ENCODE measurements at places on chromosomes 2 and 18.
A peak's percentile ranks its signal among the peaks of the same experiment; 100 is the strongest.

GRCh38 chr2:191500884-191501560 lies 176.9 kb upstream of the NABP1 start:
- no peak for DNase-seq

DNA sequence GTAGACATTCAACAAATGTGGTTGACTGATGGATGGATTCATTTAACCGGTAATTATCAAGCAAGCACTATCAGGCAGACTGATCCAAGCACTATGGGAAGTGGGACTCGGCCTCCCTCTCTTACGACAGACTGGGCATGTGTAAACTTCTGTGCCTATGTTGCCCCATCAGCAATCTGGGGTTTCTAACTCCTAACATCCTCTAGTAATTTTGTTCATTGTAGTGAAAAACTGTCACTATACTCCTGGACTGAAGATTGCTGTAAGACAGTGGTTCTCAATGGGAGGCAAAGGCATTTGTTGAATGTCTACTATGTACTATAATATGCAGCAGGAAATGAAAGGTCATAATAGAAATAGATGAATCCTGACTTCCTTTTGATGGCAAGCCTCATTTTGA lies 51.2 kb upstream of the CREB1 start:
- DNase-seq: no peak

- DNase-seq: no peak
Observed at GRCh38 chr2:112547333-112547732, 5.1 kb downstream of the POLR1B start.

GRCh38 chr2:35548171-35548570 lies 807.4 kb upstream of the CRIM1 start:
- no peak for DNase-seq

GRCh38 chr2:86781363-86781762 lies 9.3 kb downstream of the CD8A start:
- DNase-seq: no peak

DNA sequence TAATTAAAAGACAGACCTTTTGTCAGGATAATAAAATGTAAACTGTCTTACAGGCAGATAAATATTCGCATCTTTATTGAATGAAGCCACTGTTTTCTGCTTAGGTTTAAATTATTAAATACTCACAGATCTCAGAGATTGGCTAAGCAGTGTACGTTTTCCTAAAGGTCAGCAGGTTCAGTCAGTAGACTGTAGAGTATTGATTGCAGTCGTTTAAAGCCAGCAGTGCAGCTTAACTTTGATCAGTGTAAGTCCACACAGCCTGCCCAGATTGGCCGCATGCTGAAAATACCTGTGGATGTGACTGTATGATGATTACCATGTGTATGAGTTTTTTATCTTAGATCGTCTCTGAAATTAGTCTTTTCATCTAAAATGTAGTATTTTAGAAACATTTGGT lies 42.3 kb downstream of the ATP9B start:
- DNase-seq: no peak

DNA sequence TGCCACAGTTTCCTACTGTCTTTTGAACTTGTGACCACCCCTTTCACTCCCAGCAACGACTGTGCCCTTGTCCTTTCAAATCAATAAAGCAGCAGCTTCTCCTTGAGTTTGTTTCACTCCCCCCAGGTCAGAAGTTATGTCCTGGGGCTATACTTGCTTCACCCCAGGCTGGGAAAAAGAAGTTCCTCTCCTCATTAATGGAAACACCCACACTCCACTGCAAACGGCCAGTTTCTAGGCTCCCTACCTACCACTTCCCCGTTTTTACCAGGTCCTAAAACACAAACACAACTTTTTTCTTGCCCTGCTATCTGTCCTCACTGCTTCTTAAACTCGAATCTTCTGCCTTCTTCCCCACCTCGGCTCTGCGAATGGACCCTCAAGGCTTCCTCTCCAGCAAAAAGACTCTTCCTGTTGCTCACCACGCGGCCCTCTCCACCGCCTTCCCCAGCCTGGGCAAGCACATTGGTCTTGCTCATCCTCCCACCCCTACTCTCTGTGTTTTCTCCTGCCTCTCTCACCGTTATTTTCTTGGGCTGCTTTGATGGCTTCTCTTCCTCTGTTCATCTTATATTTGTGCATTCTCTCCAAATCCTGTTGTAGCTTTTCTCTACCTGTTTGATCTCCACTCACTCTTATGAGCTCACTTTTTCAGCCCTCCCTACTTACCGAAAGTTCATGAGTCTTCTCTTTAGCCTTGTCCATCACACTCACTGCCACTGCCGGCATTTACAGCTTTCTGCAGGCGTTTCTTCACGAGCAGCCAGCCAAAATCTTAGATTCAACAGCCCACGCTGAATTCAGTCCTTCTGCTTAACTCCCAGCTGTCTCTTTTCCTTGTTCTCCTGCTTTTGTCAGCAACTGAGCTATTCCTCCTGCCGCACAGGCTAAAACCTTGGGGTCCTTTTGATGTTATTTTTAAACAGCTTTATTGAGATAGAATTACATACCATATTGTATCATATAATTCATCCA lies 7.0 kb upstream of the SP5 start:
- no peak for DNase-seq

- DNase-seq: no peak
Observed at GRCh38 chr2:196113061-196113974, 44.7 kb upstream of the DNAH7 start.

DNA sequence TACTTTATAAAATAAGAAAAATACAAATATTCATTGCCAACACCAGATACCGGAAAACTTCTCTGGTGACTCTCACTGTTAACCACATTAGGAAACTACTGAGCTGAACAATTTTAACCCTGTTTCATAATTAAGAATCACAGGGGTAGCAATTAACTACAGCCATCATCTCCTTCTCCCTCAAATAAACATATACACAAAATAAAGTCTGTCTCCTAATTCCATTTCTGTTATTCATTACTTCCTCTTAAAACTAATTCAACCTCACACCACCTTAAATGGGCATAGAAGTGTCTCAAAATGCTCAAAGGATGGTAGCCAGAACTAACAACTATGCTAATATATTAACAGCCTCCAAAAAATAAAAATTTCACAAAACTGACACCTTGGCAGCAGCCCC lies 60.7 kb downstream of the ACVR1 start:
- no peak for DNase-seq

DNA sequence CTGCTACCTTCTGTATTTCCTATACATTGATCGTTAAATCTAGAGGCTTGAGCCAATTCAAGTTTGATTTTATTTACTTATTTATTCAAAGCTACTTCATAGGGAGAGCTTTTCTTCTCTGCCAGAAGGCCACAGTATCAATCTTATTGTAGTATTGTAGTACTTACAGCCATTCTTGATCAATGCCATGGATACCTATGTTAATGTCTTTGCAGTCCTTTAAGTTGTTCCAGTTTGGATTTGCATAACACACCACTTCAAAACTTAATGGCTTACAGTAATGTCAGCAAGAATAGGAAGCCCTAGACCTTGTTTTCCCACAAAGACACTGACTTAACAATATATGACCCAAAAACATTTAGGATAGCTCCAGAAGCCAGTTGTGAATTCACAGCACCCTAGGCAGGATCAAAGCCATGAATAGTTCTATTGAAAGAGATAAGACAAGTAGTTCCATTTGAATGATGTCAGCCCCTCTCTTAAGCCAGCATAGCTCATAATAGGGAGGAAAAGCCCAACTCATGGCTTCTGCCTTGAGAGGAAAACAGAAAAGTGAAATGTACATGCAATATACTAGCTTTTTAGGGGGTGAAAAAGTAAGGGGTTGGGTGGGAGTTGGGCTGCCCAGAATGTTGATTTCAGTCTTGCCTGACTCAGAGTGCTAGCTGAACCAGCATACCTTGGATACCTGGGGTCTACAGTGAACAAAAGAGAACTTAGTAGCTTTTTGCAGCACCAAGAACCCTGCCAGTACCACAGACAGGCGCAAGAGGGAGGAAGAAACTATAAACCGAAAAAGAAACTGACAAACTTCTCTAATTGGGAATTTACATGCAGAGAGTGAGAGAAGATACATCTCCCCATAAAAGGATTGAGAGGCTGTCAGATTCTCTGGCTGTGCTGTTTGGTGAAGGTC lies 101.4 kb downstream of the CAMKMT start:
- no peak for DNase-seq

DNA sequence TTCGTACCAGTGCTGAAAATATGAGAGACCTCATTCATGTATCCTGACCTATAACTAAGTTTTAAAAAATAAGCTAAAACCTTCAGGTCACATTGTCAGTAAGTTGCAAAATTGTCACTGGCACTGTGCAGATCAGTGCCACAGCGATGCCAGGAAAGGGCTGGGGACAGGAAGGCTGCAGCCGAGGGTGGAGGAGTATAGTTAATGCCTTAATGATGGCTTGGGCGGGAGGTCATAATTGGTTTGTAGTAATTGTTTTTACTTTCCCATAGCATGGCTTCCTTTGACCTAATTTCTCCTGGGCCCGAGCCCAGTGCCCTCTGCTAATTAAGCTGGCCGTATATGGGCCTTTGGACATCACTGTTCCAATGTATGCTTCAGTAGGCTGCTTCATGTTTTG lies 47.2 kb upstream of the RAB12 start:
- DNase-seq: no peak

GRCh38 chr2:46230115-46230571 lies 67.1 kb upstream of the EPAS1 start:
- DNase-seq: peak; percentile 37

DNA sequence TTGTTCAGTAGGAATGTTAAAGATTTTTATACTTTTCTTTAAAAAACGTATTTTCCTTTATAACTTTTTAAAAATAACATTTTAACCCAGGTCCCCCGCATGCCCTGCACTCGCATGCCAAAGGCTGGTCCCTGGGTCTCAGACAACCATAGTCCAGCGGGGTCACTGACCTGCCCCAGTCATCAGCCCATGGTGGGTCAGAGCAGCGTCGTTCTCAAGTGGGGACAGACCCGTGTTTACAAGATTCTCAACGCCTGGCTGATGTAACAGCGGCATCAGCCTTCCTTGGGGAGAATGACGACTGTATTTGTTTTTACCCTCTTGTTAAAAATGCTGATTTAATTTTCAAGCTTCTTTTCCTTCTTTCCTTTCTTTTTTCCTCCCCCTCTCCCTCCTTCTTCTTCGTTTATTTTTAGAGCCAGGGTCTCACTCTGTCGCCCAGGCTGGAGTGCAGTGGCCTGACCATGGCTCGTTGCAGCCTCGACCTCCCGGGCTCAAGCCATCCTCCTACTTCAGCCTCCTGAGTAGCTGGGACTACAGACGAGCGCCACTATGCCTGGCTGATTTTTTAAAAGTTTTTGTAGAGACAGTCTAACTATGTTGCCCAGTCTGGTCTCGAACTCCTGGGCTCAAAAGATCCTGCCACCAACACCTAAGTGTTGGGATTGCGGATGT lies 1.0 kb upstream of the EFHD1 start:
- DNase-seq: no peak

GRCh38 chr18:68861365-68861764 lies 63.5 kb downstream of the CCDC102B start:
- no peak for DNase-seq

DNA sequence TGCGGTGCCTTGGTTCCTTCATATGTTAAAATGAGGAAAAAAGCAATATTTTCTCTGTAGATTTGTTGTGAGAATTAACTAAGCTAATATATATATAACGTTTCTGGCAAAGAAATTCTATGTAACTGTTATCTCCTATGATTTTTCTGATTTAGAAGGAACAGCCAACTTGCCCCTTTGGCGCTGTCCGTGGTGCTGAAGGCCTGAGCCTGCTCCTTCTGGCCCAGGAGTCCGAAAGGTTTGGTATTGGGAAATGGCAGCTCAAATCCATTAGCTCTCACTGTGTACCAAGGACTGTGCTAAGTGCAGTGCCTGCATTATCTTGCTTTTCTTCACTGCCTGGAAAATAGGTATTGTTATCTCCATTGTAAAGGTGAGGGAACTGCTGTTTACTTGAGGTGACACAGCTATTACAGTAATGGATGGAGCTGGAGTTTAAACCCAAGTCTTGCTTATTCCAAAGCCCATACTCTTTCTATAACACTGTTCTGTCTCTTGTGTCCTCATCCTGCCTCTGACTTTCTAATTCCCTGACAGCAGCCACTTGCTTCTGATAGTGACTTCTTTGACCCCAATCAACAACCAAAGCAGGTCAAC lies 52.2 kb downstream of the C1QL2 start:
- no peak for DNase-seq

DNA sequence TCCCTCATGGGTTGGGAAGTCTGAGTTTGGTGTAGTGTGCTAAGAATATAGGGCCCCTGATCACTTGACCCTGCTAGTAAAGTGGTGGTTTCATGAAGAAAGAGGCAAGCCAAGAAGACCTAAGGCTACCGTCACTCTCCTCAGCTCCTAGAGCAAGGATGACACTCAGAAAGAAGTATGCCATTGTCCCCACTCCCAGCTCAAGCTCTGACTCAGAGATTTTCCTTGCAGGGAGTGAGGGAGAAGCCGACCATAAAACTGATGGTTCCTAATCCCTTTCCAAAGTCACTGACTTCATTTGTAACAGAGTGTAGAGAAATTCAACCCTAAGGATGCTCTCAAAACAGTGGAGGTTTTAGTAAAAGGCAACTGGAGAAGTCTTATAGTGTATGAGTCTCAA lies 80.9 kb downstream of the ICA1L start:
- no peak for DNase-seq

- DNase-seq: no peak
Observed at GRCh38 chr2:127422559-127423477, 4.6 kb downstream of the PROC start.

GRCh38 chr18:40360558-40360957 lies 1594.5 kb upstream of the PIK3C3 start:
- DNase-seq: no peak

GRCh38 chr2:201860636-201861066 lies 54.3 kb downstream of the CDK15 start:
- peak; percentile 43 for DNase-seq

DNA sequence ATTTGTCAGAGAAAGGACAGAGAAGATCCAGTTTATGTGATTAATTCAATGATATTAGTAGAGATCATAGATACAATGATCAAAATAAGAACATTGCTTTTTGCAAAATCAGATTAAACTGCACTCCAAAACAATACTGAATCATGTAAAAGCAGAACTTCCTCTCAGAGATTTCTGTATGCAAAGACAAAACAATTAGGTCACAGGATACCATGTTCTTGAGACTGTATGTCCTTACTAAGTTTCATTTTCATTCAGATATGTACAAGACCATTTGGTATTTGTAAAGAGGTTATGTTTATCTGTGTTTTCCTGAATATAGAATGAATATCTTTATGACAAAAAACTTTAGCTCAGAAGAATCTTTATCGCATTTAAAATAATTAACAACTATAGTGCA lies 161.8 kb downstream of the DLGAP1 start:
- no peak for DNase-seq

- no peak for DNase-seq
Observed at GRCh38 chr2:168158586-168158985, 88.8 kb downstream of the STK39 start.

GRCh38 chr2:102473631-102474030 lies 605 bp downstream of the SLC9A4 start:
- DNase-seq: no peak

DNA sequence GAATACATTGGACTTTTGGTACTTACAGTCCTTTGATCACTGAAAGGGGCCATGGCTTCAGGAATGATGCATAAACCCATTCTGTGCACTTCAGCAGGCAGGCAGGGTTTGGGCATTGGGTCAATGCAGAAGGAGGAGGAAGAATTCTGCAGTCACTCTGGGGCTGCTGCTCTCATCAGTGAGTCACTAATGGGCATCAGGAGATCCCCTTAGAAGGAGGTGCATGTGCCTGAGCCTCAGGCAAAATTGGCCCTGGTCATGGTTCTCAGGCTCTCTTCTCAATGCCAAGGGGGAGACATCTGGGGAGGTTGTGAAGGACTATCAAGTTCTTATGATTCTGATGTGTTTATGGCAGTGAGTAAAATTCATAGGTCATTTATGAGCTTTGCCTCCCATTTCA lies 52.0 kb upstream of the TNP1 start:
- no peak for DNase-seq

GRCh38 chr2:210445116-210445707 lies 31.3 kb downstream of the LANCL1 start:
- no peak for DNase-seq

Measured in GM12878 (cell line).